ENCODE measurements at places on chromosomes 7 and 10.

DNA sequence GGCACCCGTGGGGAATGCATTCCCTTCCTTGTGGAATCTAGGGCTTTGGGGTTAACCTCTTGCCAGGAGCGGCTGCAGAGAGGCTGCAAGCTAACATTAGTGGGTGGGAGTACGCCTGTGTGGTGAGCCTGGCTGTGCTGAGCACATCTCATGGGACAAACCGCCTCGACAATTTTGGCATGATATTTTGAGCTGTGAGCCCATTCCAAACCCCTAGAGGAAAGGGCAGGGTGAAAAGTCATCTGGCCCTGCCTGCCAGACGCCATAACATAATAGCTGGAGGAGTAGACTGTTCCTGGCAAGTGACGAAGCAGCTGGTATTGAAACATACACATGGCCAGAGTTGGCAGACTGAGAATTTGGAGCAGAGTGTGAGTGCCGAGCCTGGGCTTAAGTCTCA, 110.0 kb downstream of the TACC2 start:
- no peak for ATAC-seq

GRCh38 chr10:101130984-101131961, at the start of gene TLX1:
Gene TLX1, plus strand, starts transcription at chr10:101131300. Its CDS starts 242 bp downstream, at chr10:101131542.
- peak; percentile 17 for ATAC-seq

GRCh38 chr10:93054486-93054885, 6.1 kb upstream of the CYP26C1 start:
- ATAC-seq = no peak

DNA sequence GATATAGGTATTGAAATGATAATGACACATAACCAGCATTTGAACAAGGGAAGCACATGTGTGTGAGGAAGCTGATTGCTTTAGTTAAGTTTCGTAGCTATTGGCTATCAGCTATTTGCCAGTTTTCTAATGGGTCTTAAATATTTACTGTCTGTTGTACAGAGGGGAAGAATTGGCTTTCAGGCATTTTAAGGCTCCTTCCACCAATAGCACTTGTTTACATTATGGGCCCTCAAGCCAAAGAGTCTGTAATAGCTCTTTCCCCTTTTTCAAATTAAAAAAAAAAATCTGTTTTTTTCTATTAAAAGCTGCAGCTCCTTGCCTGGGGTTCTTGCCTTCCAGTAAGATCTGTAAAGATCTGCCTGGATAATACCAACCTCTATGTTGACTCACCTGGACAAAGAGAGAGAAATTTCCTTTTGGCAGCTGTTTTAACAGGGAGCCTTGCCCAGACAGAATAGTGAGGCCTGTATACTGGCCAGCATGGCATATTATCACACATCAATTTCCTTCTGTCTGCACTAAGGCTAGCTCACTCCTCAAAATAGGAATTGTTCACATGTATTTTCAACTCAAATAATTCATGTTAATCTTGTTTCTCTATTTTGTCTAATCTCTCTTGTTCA, 104.7 kb upstream of the LRGUK start:
- ATAC-seq = no peak

- ATAC-seq = no peak
Measured at GRCh38 chr7:150831851-150832250, 20.5 kb upstream of the AOC1 start.

- ATAC-seq = no peak
Measured at GRCh38 chr10:7312488-7312857, 98.4 kb downstream of the SFMBT2 start.

- ATAC-seq = peak; percentile 46
Measured at GRCh38 chr7:43904533-43905208, 1.7 kb downstream of the URGCP start.

DNA sequence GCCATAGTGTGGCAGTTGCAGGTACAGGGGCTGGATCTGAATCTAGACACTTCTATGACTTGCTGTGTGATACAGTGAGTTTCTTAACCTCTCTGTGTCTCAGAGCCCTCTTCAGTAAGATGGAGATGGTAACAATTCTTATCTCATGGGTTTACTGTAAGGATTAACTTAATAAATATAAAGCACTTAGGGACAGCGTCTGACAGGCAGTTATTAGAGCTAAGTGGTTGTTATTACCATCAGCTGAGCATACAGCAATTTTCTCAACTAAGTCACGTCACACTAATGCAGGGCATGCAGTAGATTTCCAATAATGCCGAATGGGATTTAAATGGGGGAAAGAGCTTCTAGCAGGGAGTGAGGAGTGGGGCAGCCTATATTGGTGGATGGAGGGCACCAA, 162.6 kb downstream of the SH2D4B start:
- no peak for ATAC-seq

- ATAC-seq = no peak
Measured at GRCh38 chr7:99171731-99172130, 27.8 kb upstream of the SMURF1 start.

DNA sequence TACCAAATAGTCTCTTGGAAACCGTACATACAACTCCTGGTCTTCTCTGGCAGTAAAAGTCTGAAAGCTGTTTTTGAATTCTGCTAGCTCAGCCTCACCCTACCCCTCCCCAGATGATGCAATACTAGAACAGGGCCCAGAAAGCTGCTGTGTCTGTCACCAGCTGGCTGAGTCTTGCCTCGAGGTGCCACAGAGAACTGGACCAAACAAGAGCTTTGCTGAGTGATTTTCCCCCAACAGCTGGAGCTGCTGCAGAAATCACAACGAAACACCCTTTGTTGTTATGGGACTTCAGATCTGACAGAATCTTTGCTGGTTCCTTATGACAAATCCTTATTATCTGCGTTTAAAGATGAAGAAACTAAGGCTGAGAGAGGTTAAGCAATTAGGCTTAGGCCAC, 134.1 kb downstream of the SPAG6 start:
- no peak for ATAC-seq

GRCh38 chr7:123711832-123712293, 36.9 kb downstream of the WASL start:
- peak; percentile 88 for ATAC-seq

GRCh38 chr7:31073326-31074119, 21.4 kb downstream of the ADCYAP1R1 start:
- no peak for ATAC-seq

DNA sequence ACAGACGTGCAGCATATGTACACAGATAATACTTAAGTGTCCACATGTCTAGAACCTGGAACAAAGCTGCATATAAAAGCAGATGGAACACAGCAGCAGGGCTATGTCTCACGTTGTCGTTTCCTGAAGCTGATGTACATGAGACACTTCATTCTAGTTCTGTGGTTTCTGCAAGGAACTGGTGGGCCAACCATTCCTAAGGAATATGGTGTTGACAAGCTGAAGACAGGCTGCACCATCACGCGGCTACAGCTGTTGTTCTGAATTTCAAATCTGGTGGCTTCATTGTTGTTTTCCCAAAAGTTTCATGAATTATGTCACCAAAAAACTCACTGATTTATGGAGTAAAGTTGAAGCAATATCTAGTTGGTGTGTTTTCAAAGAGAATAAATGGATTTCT, 33.7 kb downstream of the PRKAG2 start:
- ATAC-seq = no peak

GRCh38 chr7:27911920-27912319, 172.0 kb downstream of the TAX1BP1 start:
- no peak for ATAC-seq

- no peak for ATAC-seq
Measured at GRCh38 chr10:117165538-117166417, 27.7 kb upstream of the VAX1 start.

GRCh38 chr10:34462056-34462455, 353.0 kb downstream of the PARD3 start:
- no peak for ATAC-seq

- no peak for ATAC-seq
Measured at GRCh38 chr10:71623986-71624291, 95.6 kb downstream of the C10orf105 start.

DNA sequence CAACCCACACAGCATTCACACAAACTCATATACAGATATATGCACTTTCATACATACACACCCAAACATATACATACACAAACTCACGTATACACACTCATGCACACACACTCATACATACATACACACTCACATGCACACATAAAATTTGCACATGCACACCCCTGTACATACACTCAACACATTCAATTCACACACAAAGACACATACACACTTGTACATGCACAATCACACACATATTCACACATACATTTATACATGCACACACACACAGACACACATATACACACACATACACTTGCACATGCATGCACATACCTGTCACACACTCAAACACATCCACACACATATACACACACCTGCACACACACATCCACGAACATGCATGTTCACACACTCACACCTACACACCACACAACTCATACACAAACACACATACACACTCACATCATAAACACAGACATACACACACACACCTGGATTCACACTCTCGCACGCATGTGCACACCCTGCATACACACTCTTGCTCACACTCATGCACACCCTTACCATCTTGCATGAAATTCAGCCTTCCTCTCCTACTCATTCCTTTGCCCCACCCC, 451.2 kb downstream of the GRID1 start:
- ATAC-seq = no peak
